Activated CD4-positive, alpha-beta T cell treated with anti-CD3 and anti-CD28 coated beads, Interleukin-10, Interleukin-2, amounts not matched to agents 100 ng/mL and 50 ng/mL, durations not matched to agents 16 hours and 8 hours (primary cell): ENCODE measurements at places on chromosomes 5 and 9.

- no peak for DNase-seq
Measured at GRCh38 chr5:169697976-169698375, 60.9 kb downstream of the DOCK2 start.

DNA sequence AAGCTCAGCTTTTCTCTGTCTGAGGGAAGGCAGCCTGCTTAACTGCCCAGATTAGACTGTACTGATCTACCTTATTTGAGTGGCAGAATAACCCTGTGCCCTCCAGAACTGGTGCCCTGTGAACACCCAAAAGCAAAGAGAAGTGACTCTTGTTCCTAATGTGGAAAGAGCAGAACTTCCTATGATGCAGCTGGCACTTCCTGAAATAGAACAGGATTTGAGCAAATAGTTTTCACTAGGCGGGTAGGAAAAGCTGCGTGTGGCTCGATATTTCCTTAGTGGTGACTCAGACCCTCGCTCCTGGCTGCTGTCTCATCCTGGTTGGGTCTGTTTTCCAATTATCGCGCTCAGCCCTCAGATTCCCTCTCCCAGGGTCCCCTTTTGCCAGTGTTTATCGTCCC is 89.9 kb downstream of the SH3TC2 start:
- no peak for DNase-seq

DNA sequence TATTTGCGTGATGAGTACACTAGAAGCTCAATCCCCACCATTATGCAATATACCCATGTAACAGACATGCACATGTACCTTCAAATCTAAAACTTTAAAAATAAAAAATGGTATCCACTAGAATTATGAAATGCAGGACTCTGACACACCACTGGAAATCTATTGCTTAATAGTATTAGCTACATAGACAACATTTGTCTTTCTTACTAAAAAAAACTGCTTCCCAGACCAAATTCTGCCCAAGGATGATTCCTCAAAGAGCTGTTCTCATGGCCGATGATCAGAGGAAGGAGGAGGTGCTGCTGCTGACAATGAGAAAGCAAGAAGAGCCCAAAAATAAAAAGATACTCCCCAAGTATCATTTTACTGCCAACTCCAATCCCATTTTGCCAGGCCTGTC is 67.2 kb downstream of the TTC39B start:
- no peak for DNase-seq

DNA sequence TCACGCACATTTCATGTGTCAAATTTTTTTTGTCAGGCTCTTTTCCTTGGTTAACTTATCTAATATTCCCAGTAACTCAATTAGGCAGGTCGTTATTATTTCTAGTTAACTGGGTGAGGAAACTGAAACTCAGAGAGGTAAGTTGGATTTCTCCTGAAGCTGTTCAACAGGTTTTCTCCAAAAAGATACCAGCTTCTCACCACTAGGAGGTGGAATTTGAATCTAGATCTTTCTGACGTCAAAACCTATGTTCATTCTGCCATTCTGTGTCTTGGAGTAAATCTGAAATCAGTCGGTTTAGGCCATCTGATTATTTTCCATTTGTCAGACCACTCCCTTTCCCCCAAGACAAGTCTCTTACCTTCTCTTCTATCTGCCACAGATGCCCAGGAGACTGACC is 572.9 kb downstream of the ACTL7B start:
- DNase-seq = no peak

- DNase-seq = no peak
Measured at GRCh38 chr9:124191691-124192395, 65.9 kb upstream of the NEK6 start.

- DNase-seq = no peak
Measured at GRCh38 chr5:19701731-19702130, 286.3 kb downstream of the CDH18 start.

GRCh38 chr9:93222890-93223259 is 38.9 kb downstream of the WNK2 start:
- DNase-seq = no peak

DNA sequence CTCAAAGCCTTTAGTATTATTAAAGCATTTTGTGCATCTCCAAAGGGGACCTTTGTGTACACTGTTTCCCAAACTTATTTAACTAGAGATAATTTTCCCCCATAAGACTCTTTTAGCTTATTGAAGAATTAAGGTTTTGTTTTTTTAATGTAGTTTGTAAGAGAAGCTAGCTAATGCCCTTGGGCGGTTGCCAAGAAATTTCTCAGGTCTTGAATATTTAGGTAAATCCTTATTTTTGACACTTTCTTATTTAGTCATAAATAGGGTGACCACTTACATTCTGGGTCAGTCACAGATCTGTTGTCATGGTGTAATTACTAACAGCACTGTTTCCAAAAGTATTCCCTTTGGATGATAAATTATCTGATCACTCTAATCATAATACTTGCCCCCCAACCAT is 27.2 kb downstream of the TNFAIP8 start:
- DNase-seq = no peak

- DNase-seq = no peak
Measured at GRCh38 chr5:163433271-163433670, 4.1 kb upstream of the CCNG1 start.

DNA sequence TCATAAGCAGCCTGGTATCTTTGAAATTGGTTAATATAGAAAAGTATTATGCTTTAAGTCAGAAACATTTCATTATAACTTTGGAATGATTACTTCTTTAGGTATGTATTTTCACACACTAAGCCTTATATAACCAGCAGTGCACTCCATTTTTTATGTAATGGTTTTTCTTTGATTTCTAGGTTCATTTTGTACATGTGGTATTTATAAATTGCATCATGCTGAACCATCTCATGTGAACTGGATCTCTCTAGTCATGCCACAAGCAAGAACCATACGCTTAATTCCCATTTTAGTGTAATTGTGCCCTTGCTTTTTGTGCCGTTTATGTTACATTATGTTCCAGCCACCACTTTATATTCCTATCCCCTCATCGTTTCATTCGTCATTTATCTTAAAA is 38.6 kb upstream of the SRP19 start:
- no peak for DNase-seq

DNA sequence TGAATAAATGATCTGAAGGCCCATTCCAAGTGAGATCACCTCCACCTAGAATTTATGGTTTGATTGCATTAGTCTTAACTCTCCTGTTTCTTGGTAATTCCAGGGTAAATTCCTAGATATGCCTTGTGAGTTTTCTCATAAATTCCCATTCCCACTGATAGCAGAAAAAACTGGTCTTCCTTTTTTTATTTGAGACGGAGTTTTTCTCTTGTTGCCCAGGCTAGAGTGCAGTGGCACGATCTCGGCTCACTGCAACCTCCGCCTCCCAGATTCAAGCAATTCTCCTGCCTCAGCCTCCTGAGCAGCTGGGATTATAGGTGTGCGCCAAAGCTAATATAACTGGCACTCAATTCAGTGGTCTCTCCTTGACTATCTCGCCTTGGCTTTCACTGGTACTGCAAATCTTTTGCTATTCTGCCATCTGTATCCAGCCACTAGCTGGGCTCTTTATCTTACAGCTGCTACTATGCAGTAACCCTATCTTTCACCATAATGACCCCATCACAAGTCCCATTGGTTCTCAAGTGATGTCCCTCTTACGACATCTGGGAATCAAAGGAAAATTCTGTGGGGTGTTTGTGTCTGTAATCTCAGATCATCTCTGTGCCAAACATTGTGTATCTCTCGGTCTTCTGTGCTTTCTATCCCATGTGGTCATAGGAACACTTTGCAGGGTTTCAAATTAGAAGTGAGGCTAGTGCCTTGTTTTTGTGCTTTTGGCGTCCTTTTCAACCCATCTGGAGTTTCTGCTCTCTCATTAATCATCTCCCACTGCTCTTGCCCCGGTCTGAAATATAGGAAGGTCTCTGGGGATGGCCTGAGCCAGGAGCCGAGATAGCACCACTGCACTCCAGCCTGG is 14.4 kb downstream of the HNRNPK start:
- DNase-seq = no peak

- DNase-seq = no peak
Measured at GRCh38 chr5:170475294-170476000, 28.4 kb upstream of the KCNIP1 start.

- no peak for DNase-seq
Measured at GRCh38 chr5:173750538-173751265, 134.3 kb upstream of the BOD1 start.
